ENCODE measurements at places on chromosomes 6 and 20.
A peak's percentile ranks its signal among the peaks of the same experiment; 100 is the strongest.

- DNase-seq = no peak
Observed at GRCh38 chr20:16929756-16930155, 181.6 kb downstream of the OTOR start.

GRCh38 chr6:137970368-137970767 lies 103.3 kb downstream of the TNFAIP3 start:
- no peak for DNase-seq

DNA sequence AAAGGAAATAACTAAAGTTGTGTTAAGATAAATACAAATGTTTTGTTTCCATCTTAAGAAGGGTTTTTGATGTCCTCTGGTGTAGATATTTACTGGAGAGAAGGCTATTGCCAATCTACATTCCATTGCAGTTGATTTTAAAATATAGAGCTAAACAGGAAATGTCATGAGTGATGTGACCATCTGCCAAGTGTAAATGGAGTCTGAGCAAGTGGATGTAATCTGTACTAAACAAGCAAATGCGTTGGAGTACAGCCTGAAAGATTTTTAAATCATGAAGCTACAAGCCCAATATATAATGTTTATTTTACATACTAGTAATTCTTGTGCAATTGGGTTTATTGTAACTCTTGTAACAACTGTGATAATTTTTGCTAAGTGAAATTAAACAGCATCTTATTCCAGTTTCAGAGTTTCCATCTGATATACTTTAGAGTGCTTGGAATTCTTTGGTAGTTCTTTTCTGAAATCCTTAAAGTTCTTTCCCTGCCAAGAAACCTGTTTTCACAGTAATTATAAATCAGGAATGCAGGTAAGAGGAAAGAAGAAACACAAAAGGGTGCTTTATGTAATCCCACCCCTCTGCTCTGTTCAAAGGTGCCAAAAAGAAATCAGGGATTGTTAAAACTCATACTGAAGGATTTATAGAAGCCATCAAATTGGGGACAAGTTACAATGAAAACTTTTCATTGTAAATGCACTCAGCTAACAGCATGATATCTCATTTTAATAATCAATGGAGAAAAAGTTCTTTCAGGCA lies 47.2 kb upstream of the FLRT3 start:
- DNase-seq = no peak

GRCh38 chr20:18928626-18929025 lies 115.0 kb downstream of the SCP2D1 start:
- no peak for DNase-seq

GRCh38 chr6:25088513-25088912 lies 152.8 kb upstream of the RIPOR2 start:
- DNase-seq = no peak

DNA sequence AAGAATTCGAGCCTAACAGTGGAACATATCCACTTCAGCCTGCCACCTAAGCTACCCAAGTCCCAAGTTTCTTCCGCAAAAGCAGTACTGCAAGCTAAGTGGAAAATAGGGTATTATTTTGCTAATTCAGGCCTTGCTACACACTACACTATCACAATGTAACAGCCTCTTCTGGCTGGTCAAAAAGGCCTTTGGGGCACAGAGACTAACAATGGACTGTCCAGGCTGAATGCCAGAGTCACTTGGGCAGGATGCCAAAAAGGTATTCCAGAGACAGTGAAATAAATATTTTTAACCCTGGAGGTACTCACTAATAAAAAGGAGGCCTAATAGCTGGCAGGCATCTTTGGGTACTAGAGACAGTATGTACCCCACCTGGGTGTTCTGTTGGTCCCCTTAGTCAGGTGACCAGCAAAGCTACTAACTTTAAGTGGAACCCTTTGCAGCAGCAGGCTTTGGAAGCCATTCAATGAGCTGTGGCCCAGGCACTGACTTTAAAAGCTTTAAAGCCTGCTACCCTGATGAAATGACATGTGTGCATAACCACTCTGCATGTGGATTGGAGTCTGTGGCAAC lies 692.1 kb downstream of the HTR1B start:
- no peak for DNase-seq

GRCh38 chr6:168865-169455 lies 123.3 kb upstream of the DUSP22 start:
- DNase-seq = no peak

GRCh38 chr20:32391003-32391402 lies 32.9 kb downstream of the ASXL1 start:
- no peak for DNase-seq

- DNase-seq = peak; percentile 75
Observed at GRCh38 chr20:49541733-49542513, 26.0 kb downstream of the PTGIS start.

GRCh38 chr20:38109591-38110524 lies 55.2 kb downstream of the TGM2 start:
- no peak for DNase-seq

- DNase-seq = no peak
Observed at GRCh38 chr6:134207421-134207820, 110.5 kb downstream of the SGK1 start.

- DNase-seq = peak; percentile 36
Observed at GRCh38 chr6:134517145-134517658, 199.3 kb upstream of the SGK1 start.

- DNase-seq = no peak
Observed at GRCh38 chr6:159807150-159807858, 7.2 kb downstream of the PNLDC1 start.

DNA sequence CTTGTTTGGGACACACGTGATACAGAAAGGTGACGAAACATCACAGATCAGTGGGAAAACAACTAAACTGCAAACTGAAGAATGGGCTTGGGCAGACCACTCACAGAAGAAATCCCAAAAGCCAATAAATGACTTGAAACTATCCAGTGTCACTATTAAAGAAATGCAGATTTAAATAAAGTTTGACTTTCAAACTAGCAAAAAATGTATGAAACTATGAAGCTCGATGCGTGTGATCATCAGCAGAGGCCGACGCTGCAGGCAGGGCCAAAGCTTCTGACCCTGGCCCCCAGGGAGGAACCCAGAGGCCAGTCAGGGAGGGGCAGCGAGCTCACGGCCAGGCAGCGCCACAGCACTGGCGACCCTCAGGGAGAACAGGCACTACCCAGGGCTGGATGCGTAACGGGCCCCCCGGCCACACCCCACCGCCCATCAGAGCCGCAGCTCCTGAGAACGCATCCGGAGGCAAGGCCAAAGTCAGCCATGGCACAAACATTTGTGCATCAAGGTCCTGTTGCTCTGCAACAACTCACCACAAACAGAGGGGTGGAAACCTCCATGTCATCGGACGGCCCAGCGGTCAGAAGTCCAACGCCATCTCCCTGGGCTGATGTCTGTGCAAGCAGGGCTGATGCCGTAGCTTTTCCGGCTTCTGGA lies 94.1 kb downstream of the YTHDF1 start:
- DNase-seq = peak; percentile 14

DNA sequence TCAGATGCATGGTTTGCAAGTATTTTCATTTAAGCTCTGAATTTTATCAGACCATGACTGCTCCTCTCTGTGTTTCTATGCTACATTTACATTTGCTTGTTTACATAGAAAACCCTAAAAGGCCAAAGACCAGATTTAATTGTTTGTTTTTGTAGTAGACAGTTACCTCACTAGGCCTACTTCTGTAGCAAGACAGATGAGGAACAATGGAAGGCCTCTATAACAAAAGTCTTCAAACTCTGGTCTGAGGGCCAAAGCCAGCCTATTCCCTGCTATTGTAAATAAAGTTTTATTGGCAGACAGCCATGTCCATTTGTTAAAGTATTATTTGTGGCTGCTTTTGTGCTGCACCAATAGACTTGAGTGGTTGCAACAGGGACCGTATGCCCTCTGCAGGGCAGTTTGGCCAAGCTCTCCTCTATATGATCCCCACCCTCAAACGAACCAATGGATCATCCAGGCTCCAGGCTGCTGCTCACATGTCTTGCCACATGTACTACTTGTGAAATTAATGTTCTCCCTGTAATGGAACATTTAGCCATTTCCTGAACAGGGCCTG lies 182.0 kb downstream of the DOK5 start:
- DNase-seq = no peak

GRCh38 chr6:100464903-100465700 lies at the start of gene SIM1:
SIM1 (minus strand) TSS chr6:100464921; CDS start chr6:100463468, 1,453 bp downstream.
- DNase-seq = peak; percentile 89

GRCh38 chr20:50221501-50222308 lies 31.1 kb downstream of the CEBPB start:
- DNase-seq = no peak

DNA sequence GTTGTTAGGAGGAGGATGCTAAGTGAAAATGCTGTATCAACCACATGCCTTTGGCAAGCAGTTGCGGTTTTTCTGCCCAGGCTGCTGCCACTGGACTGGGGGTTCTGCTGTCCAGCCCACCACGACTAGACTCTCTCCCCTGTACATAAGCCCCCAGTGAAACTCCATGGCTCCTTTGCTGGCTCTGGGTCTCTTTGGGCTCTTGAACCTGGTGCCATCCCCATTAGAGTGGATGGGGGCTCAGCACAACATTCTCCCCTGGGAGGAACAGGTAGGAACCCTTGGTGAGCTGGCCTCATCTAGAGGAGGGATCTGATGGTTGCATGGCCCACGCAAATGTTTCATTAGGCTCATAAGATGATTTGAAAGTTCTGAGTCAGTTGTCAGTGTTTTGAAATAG lies 204.8 kb upstream of the KCNG1 start:
- DNase-seq = no peak

DNA sequence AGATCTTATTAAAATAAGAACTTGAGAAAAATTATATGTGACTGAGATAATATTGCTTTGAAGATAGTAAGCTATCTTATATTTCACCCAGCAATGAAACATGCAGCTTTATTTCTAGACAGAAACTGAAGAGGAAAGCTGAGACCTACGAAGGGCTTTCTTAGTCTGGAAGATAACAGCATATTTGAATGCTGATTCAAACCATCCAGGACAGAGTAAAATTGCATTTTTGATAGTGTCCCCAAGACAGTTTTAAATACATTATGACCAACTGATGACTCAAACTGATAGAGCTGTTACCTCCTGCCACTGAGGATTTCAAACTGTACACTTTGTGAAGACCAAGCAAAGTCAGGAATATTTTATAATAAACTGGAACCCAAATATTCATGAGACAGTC lies 409.6 kb downstream of the GRIK2 start:
- no peak for DNase-seq

Data from glutamatergic neuron (in vitro differentiated cells).